SK-MEL-5 (cell line): ENCODE measurements at places on chromosomes 6 and 20.

- DNase-seq = no peak
Measured at GRCh38 chr6:146881228-146882181, 282.7 kb downstream of the ADGB start.

GRCh38 chr6:155974811-155975323 lies 519.2 kb upstream of the NOX3 start:
- DNase-seq = no peak

DNA sequence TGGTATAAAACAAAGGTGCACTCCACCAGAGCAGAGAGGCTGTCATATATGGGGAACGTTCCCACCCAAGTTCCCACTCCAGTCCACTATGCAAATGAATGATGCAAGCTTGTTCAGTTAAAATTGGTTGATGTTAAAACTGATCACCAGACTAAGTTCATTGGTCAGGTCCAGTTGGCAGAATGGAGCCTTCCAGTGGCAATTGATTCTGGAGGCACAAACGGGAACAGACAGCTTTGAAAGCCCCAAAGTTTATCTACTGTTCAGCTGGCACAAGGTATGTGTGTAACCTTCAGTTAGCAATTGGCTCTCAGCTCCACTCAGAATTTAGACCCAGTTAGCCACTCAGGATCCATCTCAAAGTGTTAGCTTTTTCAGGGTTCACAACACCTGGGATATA lies 119.4 kb upstream of the CEP85L start:
- no peak for DNase-seq

- no peak for DNase-seq
Measured at GRCh38 chr6:6293317-6293716, 27.1 kb downstream of the F13A1 start.

GRCh38 chr6:55694759-55695158 lies 115.8 kb upstream of the HMGCLL1 start:
- no peak for DNase-seq

DNA sequence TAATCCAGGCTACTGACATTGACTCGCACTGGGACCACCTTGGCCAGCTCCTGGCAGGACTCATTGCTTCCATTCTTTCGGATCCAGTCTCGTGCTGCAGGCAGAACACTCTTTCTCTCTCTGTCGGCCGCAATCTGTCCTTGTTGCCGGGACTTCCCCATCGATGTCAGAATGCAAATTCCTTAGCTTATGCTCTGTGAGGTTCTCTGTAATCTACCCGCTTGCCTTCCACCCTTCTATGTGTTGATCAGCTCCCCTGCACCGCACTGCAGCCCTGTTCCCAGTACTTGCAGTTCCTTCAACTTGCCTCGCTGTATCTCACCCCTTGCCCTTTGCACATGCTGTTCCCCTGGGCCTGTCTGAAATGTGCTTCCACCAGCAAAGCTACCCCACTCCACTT lies 182.0 kb downstream of the PHACTR1 start:
- DNase-seq = no peak

- no peak for DNase-seq
Measured at GRCh38 chr6:154112181-154112809, 73.3 kb downstream of the OPRM1 start.

- DNase-seq = no peak
Measured at GRCh38 chr6:56593801-56594318, 48.8 kb downstream of the DST start.

- peak; percentile 43 for DNase-seq
Measured at GRCh38 chr6:159842035-159842434, 42.0 kb downstream of the PNLDC1 start.

DNA sequence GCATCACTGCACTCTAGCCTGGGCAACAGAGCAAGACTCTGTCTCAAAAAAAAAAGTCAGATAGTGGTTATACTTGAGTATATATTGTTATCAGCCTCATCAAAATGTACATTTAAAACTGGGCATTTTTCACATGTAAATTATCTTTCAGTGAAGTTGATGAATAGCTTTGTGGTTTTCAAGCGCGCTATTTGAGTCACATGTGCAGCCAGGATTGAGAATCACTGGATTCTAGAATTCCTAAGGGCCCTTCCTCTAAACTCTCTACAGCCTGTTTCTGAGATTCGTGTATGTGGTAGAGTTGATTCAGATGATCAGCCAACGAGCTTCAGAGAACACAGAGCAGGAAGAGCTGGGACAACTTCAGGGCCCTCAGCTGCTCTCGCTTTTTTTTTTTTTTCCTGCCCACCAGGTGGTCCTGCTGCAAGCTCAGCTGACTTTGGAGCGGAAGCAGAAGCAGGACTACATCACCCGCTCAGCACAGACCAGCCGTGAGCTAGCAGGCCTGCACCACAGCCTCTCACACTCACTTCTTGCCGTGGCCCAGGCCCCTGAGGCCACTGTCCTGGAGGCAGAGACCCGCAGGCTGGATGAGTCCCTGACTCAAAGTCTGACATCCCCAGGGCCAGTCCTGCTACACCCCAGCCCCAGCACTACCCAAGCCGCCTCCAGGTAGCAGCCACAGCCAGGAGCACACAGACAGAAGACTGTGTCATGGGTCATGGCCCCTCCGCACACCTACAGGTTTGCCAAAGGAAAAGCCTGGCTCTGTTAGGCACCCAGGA lies 18.3 kb downstream of the C20orf173 start:
- peak; percentile 10 for DNase-seq
